Stimulated activated CD8-positive, alpha-beta memory T cell treated with anti-CD3 and anti-CD28 coated beads, Interleukin-7, amount 100 ng/mL, for 1 hour (primary cell): ENCODE measurements at places on chromosomes 1 and 21.

DNA sequence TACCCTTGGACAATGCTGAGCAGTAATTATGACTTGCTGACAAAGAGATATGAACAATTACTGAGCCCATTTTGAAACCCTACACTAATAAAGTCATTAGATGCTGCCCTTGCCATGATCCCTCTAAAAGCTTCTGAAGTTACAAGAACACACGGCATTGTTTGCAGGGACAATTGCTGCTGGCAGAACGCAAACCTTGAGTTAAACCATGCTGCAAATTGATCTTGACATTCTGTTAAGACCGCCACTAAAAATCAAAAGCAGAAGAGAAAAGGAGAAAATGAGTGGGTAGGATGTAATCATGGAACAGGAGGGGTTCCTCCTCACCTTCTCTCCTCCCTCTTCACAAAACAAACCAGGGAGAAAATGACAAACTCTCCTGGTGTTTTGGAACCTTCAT is 136.2 kb upstream of the DMRTA2 start:
- DNase-seq = no peak

GRCh38 chr1:100511058-100511457 is 26.9 kb upstream of the GPR88 start:
- DNase-seq = no peak

GRCh38 chr1:22376001-22376400 is 75.7 kb upstream of the ZBTB40 start:
- no peak for DNase-seq

DNA sequence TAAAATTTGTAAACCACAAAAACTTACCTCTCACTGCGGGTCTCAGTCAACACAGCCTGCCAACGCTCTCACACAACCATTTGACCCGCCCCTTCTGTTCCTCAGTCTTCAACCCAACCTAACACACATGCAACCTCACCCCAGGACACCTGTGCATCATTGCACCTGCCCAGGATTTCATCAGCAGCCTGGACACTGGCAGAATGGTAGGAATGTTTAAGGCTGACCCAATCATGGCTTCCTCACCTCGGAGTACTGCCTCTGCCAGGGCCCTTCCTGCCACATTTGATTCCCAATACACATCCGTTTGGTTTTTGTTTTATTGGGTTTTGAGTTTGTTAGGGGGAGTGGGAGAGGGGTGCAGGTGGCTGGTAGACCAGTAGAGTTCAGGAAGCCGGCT is 40.7 kb downstream of the TOMM20 start:
- no peak for DNase-seq

- DNase-seq = no peak
Observed at GRCh38 chr1:156376146-156376545, 7.1 kb downstream of the RHBG start.

DNA sequence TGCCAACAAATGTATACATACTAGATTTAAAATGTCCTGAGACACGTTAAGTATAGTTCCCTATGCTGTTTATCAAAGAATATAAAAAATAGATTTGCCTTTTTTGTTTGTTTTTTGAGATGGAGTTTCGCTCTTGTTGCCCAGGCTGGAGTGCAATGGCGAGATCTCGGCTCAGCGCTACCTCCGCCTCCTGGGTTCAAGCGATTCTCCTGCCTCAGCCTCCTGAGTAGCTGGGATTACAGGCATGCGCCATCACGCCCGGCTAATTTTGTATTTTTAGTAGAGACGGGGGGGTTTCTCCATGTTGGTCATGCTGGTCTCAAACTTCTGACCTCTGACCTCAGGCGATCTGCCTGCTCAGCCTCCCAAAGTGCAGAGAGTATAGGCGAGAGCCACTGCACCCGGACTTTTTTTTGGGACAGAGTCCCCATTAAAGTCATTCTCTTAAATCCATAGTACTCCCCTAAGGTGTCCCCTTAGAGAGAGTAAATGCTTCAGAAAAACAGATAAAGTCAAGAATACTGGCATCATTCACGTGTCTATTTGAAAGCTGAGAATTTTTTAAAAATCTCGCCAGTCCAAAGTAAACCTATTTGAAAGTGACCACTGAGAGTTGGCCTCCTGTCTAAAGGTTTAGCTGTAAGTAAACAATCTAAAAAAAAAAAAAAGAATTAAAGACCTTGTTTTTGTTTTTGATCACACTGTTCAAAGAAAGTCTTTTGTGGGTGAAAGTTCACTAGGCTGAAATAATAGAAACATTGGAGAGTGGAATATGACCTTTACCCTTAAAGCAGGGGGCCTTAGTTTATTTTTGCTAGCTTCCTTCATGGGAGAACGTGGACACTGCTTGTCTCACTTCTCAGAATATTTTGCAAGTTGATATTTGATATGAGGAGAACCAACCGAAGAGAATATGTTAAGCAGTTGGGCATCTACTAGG is 48.0 kb upstream of the SLC16A1 start:
- no peak for DNase-seq

- no peak for DNase-seq
Observed at GRCh38 chr21:32338209-32338921, 39.7 kb downstream of the MRAP start.

DNA sequence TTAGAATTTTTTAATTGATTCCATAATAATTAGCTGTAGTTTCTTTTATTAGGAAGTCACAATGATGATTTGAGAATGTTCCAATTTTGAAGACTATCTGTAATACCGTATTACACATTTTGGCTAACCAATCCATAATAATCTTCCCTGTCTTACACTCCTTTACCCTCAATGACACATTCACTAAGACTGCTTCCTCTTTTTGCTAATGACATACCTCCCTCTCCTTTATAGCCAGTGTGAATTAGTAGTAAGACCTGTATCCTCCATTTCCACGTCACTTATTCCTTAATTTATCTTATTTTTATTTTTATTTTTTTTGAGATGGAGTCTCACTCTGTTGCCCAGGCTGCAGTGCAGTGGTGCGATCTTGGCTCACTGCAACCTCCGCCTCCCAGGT is 10.1 kb downstream of the KDM1A start:
- no peak for DNase-seq

DNA sequence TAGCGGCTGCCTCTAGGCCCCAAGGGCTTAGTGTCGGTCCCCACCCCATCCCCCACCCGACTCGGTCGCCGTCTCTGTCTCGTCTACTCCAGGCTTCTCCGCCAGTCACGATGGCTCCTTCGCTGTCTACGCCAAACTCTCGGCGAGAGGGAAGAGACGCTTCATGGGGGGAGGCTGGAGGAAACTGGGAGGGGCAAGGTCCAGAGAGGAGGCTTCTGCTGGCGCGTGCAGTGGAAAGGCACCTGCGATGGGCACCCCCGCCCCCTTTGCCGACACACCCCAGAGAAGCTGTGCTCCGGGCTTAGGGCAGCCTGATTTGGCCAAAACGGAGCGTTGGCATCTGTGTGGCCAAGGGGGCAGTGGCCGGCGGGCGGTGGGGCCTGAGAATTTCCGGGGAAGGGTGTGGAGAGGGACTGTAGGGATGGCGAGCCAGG is 1.2 kb upstream of the CSMD2 start:
- no peak for DNase-seq

DNA sequence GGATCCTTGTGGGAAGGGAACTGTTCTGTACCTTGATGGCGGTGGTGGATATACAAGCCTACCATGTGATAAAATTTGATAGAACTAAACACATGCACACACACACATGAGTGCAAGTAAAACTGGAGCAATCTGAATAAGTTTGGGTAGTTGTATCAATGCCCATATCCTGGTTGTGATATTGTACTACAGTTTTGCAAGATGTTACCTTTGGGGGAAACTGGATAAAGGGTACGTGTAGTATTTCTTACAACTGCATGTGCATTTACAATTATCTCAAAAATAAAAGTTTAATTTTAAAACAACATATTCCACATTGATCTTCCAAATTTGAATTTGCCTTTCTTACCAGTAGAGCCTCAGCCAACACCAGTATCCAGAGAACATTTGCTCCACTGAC is 99.6 kb downstream of the DTL start:
- DNase-seq = no peak

DNA sequence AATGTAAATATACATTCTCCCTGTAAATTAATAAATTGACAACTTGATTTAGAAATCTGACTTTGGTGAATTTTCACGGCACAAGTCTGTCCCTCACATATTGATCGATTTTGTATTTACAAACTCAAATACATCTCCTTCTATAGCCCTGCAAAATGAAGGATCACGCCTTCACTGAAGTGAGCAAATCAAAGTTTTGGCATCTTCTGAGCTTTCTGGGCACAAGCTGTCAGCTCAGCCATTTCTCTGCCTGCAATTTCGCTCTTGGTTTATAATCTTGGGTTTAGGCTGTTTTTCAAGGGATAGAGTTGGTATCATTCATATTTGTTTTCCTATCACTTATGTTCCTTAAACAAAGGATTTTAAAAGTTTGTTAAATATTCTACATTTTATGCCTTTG is 25.8 kb downstream of the ANP32E start:
- no peak for DNase-seq

DNA sequence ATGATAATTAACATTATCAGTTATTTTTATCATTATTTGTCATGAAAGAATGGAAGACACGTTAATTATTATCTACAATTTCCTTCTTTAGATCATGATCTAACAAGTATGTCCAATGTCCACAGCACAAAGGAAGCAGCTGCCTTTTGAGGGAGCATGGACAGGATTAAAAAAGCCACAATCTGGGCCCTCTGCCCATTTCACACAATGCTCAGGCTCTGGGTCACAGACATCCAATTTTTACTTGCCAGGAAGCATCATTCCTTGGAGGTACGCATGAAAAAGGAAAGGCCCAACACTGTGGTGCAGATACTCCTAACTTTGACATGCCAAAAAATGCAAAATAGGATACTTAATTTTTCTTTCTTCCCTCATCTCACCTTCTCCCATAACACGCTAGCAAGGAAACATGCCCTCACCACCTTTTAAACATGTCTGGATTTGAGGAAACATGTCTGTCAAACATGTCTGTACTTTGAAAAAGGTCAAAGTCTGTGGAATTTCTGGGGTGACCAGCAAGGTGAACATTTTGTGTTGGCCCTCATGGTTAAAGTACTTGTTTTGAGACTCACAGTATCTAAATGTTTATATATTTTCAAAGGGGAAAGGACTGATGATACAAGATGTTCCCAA is 40.0 kb downstream of the GADD45A start:
- no peak for DNase-seq

GRCh38 chr1:80593197-80593596 is 1207.5 kb upstream of the ADGRL2 start:
- no peak for DNase-seq

DNA sequence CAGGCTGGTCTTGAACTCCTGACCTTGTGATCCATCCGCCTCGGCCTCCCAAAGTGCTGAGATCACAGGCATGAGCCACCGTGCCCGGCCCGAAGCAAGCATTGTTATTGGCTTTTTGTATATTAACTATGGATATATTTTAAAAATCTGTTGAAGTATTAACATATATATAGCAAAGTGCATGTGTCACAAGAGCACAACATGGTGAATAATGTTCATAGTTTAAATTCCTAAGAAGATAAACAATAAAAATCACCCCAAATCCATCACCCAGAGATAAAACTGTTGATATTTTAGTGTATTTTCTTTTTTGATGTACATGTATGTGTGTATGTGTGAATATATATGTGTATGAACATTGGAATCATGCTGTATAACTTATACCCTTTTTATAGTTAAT is 9.1 kb upstream of the FOXE3 start:
- DNase-seq = no peak

DNA sequence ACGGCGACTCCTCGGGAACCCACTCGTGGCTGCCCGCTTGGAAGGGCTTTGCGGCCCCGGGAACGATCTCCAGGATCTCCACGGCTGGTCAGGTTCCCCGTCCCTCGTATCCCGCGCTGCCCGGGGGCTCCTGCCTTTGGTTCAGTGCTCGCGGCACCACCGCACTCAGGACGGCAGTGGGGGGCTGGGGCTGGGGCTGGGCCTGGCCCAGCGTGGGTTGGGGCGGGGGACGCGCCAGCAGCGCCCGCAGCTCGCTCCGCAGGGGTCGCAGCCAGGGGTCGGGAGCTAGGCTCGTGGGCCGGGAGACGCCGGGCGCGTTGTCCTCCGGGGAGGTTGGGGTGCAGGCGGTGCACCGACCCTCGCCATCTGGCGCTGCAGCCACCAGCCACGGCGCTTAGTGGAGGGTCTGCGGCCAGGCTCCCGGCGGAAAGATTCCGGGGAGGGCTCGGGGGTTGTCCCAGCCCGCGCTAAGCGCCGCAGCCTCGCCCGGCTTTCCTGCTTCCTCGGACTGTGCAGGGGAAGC is 8.9 kb downstream of the SIM2 start:
- DNase-seq = no peak

DNA sequence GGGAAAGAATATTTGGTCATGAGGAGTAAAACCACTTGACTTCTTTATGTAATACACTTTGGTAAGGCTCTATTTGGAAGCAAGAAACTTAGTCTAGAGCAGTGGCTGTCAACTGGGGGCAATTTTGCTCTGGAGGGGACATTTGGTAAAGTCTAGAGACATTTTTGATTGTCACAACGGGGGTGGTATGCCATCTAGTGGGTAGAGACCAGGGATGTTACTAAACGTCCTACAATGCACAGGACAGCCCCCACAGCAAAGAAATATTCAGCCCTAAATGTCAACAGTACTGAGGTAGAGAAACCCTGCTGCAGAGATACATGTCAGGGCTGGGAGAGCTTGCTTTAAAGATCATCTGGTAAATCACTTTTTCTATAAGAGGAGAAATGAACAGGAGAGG is 13.5 kb downstream of the FUCA1 start:
- DNase-seq = no peak

- DNase-seq = no peak
Observed at GRCh38 chr1:219459351-219460080, 153.4 kb downstream of the ZC3H11B start.

DNA sequence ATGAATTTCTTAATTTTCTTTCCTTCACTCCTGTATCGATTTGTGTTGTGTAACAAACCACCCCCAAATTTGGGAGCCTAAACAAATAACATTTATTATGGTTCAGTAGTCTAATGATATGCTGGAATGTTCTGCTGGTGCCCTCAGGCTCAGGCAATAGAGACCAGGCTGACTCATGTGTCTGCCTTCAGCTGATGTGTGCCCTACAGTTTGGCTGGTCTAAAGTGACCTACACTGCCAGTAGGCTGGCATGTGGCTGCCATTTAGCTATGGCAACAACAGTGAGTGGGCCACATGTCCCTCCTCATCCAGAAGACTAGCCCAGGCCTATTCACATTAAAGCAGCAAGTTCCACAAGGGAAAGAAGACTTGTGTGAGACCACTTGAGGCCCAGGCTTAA is 115.8 kb downstream of the PTPRC start:
- no peak for DNase-seq

DNA sequence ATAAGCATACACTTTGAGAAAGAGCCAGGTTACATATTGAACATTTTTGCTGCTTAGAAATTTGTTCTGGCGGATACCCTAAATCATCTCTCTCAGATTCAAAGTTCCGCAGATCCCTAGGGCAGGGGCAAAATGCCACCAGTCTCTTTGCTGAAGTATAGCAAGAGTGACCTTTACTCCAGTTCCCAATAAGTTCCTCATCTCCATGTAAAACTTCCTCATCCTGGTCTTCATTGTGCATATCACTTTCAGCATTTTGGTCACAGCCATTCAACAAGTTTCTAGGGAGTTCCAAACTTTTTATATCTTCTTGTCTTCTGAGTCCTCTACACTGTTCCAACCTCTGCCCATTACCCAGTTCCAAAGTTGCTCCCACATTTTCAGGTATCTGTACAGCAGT is 23.3 kb upstream of the LYPD8 start:
- no peak for DNase-seq
